ENCODE measurements at places on chromosomes 7 and 10.

DNA sequence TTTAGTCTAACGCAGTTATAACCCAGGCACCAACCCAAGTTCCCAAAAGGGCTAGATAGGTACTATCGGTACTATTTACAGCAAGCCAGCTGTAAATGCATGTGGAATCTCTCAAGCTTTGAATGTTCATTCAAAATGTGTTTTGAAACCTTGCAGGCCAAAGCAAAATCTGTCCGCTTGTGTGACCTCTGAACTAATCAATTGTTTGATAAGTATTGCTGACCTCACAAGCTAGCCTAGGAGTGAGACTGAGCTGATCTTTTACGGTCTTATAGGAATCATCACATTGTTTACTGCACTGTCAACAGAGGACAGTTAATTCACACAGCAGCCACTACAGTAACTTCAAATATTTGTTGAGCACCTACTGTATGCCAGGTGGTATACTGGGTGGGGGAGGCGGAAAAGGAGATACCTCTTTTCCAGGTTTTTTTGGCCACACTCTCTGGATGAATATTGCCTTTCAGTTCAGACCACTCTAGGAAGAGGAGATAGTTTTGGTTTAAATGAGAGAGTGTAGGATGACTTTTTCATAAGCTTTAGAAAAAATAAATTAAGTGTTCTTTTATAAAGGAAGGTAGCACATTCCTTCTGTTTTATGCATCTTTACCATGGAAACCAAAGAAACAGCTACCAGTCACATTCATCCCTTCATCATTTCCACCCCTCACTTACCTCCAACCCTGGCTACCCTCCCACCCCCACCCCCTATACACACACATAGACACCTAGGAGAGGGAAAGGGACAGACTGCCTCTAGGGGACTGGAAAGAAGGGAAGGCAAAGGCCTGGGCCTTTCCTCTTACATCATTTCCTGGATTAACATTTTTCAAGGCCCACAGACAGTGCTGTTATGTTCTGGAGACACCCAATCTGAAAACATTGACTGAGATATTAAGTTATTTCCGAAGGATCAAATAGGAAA, 2.4 kb downstream of the PAPSS2 start:
- no peak for DNase-seq

- DNase-seq: no peak
Measured at GRCh38 chr10:1572519-1573333, 164.6 kb downstream of the ADARB2 start.

- no peak for DNase-seq
Measured at GRCh38 chr7:50618281-50618680, 53.1 kb upstream of the DDC start.

GRCh38 chr7:1847260-1848001, 177.4 kb downstream of the ELFN1 start:
- no peak for DNase-seq

GRCh38 chr10:12466704-12467305, 117.5 kb downstream of the CAMK1D start:
- no peak for DNase-seq

DNA sequence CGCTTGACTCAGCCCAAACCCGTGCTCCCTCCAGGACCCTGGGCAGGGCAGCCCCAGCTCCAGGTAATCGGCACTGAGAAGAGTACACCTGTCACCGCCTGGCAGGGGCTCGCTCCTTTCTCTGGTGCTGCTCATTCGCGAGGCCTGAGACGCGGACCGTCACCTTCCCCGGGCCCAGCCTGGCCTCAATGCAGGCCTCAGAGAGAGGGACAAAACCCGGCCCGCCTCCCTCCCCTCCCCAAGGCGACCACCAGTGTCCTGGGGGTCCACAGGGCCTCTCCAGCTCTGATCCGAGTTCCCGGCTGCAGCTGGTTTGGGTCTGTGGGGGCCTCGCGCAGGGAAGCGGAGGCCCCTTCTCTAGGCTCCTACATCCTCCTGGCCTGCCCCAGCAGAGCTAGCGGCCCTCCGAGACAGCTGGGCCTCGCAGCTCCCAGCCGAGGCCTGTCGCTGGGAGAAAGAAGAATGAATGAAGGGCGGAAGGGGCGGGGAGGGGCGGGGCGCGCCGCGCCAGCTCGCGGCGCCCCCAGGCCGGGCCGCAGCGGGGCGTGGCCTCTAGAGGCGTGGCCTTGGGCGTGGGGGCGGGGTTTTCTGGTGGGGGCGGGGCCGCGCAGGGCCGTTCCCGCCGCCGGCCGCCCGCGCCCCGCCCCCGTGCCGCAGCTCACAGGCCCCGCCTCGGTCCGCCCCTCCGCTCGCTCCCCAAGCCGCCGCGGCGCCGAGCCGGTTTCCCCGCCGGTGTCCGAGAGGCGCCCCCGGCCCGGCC, at the start of gene LIMK1:
Gene LIMK1 (plus strand): TSS at position 688 of the 760 bp plus-strand sequence. CDS start 187 bp downstream, outside the sequence.
- peak; percentile 73 for DNase-seq

DNA sequence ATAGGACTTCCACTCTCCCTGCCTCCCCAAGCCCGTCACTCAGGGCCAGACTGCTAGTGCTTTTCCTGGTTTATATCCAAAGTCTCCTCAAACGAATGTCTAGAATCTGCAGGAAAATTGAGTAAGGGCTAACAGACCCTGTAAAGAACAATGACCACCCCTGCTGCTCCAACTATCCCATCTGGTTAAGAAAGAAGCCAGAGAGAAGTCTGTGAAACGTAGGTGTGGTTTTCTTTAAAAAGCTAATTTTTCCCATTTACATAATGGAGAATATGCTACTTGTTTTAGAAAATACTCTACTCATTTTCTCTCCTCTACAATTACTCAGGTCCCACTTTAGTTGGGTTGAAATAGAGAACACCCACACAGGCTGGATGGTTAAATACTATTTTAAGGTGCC, 72.5 kb downstream of the FAM13C start:
- DNase-seq: no peak

DNA sequence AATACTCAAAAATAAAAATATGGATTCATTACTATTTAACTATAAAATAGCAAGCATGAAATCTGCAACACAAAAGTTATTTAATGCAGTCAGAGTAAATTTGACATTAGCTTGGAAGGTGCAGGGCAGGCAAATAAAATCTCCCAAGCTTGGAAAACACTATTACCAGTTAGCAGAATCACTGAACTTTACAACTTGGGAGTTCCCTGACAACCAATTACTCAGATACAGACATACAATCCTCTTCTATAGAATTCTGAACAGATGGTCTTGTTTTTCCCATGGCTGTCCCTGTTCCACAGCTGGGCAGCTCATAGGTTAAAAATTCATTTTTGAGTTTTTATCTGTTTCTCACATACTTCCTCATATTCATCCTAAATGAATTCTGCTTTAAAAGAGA, 1002.6 kb downstream of the SORCS3 start:
- DNase-seq: no peak

- no peak for DNase-seq
Measured at GRCh38 chr10:131186547-131187253, 124.8 kb downstream of the TCERG1L start.

All from stimulated activated CD8-positive, alpha-beta memory T cell treated with anti-CD3 and anti-CD28 coated beads, Interleukin-7, amount 100 ng/mL, for 1 hour (primary cell).